ENCODE measurements at places on chromosomes 6 and 20. TPM values are rescaled to one million over a fixed set of nuclear protein-coding genes. Genes with fewer than 3 reads are reported as not detected.
A peak's percentile ranks its signal among the peaks of the same experiment; 100 is the strongest.

DNA sequence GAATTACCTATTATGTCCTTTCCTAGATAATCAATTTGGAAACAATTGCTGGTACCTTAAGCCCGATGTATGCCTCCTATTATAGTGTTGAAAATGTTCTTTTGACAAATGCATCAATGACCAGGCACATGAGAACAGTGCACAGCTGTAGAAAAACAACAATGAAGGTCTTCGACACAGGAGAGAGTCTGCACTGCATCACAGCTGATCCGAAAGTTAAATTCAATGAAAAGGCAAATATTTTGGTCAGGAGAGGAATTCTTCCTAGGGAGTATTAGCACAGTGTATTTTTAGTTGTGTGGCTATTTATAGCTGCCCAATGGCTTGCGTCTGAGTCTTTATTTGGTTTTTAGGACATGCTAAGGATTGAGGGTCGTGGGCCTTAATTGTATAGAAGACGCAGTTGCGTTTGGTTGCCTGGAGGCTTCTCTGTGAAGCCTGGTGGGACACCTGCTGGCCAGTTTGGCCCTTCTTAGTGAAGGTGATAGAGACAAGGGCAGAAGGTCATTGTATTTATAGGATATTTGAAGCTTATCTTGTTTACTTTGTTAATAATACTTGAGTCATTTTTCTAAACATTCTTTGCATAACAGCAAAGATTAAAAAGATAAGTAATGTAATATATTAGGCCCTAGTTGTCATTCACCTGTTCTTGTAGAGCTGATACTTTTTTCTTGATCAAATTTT is 72.3 kb downstream of the CDYL start:
- DNase-seq, result no peak
- peaks cover 10% of the 10 kb centered on the region for H3K36me3 ChIP-seq
- no peaks in the 10 kb centered on the region for H3K27me3 ChIP-seq
- H3K4me1 ChIP-seq, result peaks cover 7% of the 10 kb centered on the region

GRCh38 chr20:6590891-6591637 is 176.4 kb upstream of the BMP2 start:
- H3K27ac ChIP-seq, result no peak overlapping the region
- H3K36me3 ChIP-seq, result no peaks in the 10 kb centered on the region
- no peaks in the 10 kb centered on the region for H3K4me1 ChIP-seq
- no peaks in the 10 kb centered on the region for H3K27me3 ChIP-seq

- H3K27ac ChIP-seq, result peak overlapping the region; percentile 90
- no peaks in the 10 kb centered on the region for H3K27me3 ChIP-seq
- H3K4me1 ChIP-seq, result peaks cover 46% of the 10 kb centered on the region
- peaks cover 49% of the 10 kb centered on the region for H3K36me3 ChIP-seq
These were observed 9.2 kb downstream of the SLCO4A1 start for GRCh38 chr20:62651285-62652021.

DNA sequence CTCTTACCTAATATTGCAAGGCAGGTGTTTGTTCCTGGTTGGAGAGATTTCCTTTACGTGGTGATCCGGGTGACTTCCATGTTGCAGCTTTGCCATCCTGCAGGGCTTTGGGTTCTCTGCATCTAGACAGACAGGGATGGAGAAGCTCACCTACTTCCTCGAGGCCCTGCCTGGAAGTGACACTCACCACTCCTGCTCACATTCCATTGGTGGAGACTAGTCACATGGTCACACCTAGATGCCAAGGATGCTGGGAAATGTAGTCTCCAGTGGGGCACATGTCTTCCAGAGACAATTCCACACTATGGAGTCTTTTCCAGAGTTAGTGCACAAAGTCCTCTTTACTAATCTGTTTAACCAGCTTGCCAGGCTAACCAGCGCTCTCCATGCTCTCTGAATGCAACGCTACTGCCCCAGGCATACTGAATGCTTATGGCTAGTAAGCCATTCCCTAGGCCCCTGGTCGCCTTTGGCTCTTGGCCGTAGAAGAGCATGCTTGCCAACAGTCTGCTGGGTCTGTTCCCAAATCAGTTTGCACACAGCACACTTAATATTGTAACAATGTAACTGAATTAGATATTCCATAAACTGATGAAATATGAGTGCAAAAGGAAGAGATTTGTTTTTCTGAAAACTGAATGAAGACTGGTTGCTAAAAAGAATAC is 6.7 kb upstream of the KCNK15 start:
- H3K36me3 ChIP-seq, result peaks cover 5% of the 10 kb centered on the region
- H3K27ac ChIP-seq, result no peak overlapping the region
- peaks cover 16% of the 10 kb centered on the region for H3K27me3 ChIP-seq
- H3K4me1 ChIP-seq, result peaks cover 13% of the 10 kb centered on the region

DNA sequence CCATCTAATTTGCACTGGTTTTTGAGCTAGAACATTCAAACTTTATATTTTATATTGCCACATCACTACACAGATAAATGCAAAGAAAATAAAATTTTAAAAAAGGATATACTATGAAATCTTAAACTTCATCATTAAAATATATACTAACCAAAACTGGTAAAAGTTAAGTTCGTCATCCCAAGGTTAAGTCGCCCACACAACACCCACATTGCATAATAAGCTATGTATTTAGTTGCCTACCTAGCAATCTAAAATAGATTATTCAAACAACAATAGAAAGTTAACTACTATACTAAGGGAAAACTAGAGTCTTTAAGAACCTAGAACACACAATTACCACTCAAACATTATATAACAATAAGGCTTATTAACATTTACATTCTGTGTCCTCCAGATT is 24.5 kb downstream of the PDE10A start:
- H3K27me3 ChIP-seq, result peaks cover 6% of the 10 kb centered on the region
- H3K36me3 ChIP-seq, result no peaks in the 10 kb centered on the region
- H3K4me3 ChIP-seq, result no peak overlapping the region

DNA sequence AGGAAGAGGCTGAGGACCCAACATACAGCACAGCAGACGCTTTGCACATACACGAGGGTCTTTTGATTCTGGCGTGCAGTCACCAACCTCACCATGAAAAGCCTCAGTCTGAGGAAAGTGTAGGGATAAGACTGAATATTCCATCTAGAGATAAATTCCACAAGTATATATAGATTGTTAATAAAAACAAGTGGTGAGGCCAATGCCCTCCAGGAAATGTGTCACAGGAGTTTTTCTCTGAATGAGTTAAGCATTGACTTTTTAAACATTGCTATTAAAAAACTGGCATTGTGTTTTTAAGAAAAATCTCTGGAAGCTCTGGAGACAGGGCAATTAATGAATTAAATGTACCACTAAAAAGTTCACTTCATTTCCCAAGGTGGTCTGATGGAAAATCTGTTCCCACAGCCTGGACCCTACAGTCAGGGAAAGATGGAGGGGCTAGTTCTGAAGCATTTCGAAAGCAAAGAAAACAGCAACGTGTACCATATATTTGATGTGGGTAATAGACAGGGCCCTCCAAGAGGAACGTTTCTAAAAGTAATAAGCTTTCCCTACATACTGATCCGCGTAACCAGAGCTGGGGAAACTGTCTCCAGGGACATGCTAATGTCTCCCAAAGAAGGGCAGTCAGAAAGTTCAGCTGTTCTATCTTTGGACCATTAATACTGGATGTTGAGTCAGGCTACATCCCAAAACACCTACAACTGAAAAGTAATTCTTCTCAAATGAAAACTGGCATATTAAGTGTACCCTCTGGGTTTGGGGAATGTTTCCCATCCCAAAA is 301.1 kb downstream of the FOXC1 start:
- no peak for DNase-seq
- H3K27me3 ChIP-seq, result no peaks in the 10 kb centered on the region
- H3K4me1 ChIP-seq, result peaks cover 2% of the 10 kb centered on the region
- H3K36me3 ChIP-seq, result no peaks in the 10 kb centered on the region
- H3K4me3 ChIP-seq, result no peak overlapping the region

- H3K4me3 ChIP-seq, result no peak overlapping the region
- no peak overlapping the region for H3K27ac ChIP-seq
- H3K4me1 ChIP-seq, result no peaks in the 10 kb centered on the region
- H3K27me3 ChIP-seq, result peaks cover 24% of the 10 kb centered on the region
- no peaks in the 10 kb centered on the region for H3K36me3 ChIP-seq
These were observed 150.6 kb upstream of the SPACA1 start for GRCh38 chr6:87897013-87897412.

DNA sequence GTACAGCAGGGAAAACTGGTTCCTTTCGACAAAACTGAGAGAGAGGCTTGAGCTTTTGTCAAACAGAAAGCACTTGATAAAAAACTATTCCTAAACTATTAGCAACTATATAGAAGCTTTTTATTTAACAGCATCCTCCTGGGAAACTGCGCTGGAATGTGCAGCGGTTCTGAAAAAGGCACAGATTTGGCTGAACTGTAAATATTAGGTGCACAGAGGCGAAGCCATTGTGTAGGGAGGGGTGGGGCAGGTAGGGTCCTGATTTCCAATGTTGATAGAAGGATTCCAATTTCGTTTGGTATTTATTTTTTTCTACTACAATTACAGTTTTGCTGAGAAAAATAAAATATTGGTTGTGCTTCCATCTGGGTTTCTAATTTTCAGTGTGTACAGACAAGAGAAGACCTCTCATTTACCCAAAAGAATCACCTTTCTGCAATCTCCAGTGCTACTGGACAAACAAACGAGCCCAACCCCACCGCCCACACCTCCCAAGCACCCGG is 698 bp upstream of the SH3BGRL2 start:
- peak overlapping the region; percentile 77 for H3K4me3 ChIP-seq
- no peak overlapping the region for H3K27ac ChIP-seq
- H3K27me3 ChIP-seq, result peaks cover 50% of the 10 kb centered on the region
- no peaks in the 10 kb centered on the region for H3K36me3 ChIP-seq

DNA sequence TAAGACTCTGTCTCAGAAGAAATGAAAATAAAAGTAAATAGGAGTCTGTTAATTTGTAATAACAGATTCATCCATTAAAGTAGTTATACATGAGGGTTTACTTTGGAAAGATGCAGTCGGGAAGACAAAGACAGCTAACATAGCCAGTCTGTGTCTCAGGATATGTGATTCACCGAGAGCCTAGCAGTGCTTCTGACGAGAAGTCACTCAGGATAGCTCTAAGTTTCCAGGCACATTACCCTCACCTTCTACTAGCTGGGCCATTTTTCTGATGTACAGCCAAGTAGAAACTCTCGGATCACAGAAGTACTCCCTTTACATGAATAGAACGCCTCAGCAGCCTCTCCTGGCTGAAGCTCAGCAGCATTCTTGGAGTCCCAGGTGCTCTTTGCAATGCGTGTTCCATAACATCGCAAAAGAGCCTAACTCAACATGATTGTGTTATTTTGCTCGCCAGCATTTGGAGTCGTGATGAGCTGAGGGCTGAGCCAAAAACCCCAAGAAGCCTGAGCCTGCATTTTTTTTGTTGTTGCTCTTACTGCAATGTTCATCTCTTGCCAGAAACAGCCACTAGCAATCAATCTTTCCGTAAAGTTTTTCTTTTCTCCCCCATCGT is 22.4 kb upstream of the TASP1 start:
- no peak overlapping the region for H3K27ac ChIP-seq
- H3K27me3 ChIP-seq, result no peaks in the 10 kb centered on the region
- no peaks in the 10 kb centered on the region for H3K4me1 ChIP-seq
- no peak overlapping the region for H3K4me3 ChIP-seq

DNA sequence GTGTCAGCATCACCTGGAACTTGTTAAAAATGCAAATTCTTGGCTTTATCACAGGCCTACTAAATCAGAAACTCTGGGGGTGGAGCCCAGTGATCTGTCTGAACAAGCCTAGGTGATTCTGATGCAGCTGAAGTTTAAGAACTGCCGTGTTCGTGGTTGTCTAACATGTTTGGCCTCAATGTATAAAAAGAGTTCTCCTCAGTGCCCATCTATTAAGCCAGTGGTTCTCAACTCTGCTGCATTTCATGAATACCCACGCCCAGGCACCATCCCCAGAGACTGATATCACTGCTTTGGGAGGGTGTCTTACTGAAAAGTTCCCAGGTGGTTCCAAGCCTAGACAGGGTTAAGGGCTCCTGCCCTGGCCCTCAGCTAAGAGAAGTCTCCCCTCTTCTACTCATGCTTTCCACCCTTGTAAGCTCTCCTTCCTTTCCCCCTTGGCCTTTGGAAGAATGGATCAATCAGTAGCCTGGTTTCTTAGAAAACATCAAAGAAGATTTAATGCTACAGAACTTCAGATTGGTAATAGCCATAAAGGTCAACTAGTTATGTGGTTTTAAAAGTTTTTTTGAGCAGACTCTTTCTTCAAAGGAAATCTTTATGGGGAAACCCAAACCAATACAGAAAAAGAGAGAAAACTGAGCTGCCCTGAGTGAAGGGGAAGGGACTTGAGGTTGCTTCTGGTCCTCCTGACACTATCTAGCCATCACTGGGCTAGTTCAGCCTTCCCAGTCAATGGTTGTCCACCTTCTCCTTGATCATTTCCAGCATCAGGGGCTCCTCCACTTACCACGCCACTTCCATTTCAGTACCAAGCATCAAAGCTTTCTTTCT is 38.9 kb upstream of the TNFAIP3 start:
- DNase-seq, result no peak
- H3K4me3 ChIP-seq, result peak overlapping the region; percentile 41
- peaks cover 10% of the 10 kb centered on the region for H3K36me3 ChIP-seq
- peak overlapping the region; percentile 98 for H3K27ac ChIP-seq

GRCh38 chr6:130797061-130797460 is 30.1 kb upstream of the SMLR1 start:
- H3K4me1 ChIP-seq, result no peaks in the 10 kb centered on the region
- H3K27me3 ChIP-seq, result no peaks in the 10 kb centered on the region
- no peak for DNase-seq
- H3K4me3 ChIP-seq, result no peak overlapping the region
- H3K36me3 ChIP-seq, result no peaks in the 10 kb centered on the region

- no peak overlapping the region for H3K27ac ChIP-seq
- no peaks in the 10 kb centered on the region for H3K27me3 ChIP-seq
- no peak for DNase-seq
- H3K4me3 ChIP-seq, result no peak overlapping the region
- no peaks in the 10 kb centered on the region for H3K36me3 ChIP-seq
These were observed 132.2 kb upstream of the SCGN start for GRCh38 chr6:25519856-25520255.

- H3K27me3 ChIP-seq, result no peaks in the 10 kb centered on the region
- H3K4me1 ChIP-seq, result peaks cover 2% of the 10 kb centered on the region
- DNase-seq, result no peak
- H3K27ac ChIP-seq, result no peak overlapping the region
- no peak overlapping the region for H3K4me3 ChIP-seq
These were observed 455.7 kb downstream of the CD83 start for GRCh38 chr6:14573267-14573666.

- no peak overlapping the region for H3K4me3 ChIP-seq
- H3K4me1 ChIP-seq, result peaks cover 2% of the 10 kb centered on the region
- H3K36me3 ChIP-seq, result peaks cover 89% of the 10 kb centered on the region
- H3K27ac ChIP-seq, result no peak overlapping the region
These were observed 56.3 kb downstream of the EZR start for GRCh38 chr6:158762787-158763433.

- DNase-seq, result no peak
- H3K27me3 ChIP-seq, result no peaks in the 10 kb centered on the region
- no peaks in the 10 kb centered on the region for H3K4me1 ChIP-seq
- no peaks in the 10 kb centered on the region for H3K36me3 ChIP-seq
- H3K4me3 ChIP-seq, result no peak overlapping the region
These were observed 466.3 kb upstream of the ID4 start for GRCh38 chr6:19370831-19371230.

DNA sequence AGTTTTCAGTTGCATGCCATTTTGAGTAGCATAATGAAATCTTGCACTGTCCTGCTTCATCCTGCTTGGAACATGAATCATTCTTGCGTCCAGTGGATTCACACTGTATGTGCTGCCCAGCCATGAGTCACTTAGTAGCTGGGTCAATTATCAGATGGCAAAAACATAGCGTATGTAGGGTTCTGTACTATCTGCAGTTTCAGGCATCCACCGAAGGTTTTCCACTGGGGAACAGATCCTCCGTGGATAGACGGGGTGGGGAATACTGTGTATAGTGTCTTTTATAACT is 61.4 kb downstream of the IL22RA2 start:
- DNase-seq, result no peak
- no peak overlapping the region for H3K27ac ChIP-seq
- peaks cover 10% of the 10 kb centered on the region for H3K27me3 ChIP-seq
- H3K36me3 ChIP-seq, result no peaks in the 10 kb centered on the region
- peaks cover 2% of the 10 kb centered on the region for H3K4me1 ChIP-seq

The HAO1 gene
- total RNA-seq, result not detected

The IDH3B gene
- total RNA-seq, result 111 TPM

The ABT1 gene
- 29.9 TPM for total RNA-seq

The ZC2HC1B gene
- not detected for total RNA-seq

Measured in activated T-helper 2 cell treated with anti-CD3 and anti-CD28 coated beads, Interferon-gamma antibody, Interleukin-2, Interleukin-4, amounts not matched to agents 10 μg/mL and 5 μg/mL and 100 μg/mL, durations not matched to agents 14 hours and 24 hours and 36 hours (primary cell).